CD4-positive, alpha-beta T cell treated with Interleukin-15 for 1 hour (primary cell): ENCODE measurements at places on chromosomes 7 and 10.
A peak's percentile ranks its signal among the peaks of the same experiment; 100 is the strongest.

GRCh38 chr10:62422068-62422590, 48.0 kb downstream of the ZNF365 start:
- DNase-seq = no peak

DNA sequence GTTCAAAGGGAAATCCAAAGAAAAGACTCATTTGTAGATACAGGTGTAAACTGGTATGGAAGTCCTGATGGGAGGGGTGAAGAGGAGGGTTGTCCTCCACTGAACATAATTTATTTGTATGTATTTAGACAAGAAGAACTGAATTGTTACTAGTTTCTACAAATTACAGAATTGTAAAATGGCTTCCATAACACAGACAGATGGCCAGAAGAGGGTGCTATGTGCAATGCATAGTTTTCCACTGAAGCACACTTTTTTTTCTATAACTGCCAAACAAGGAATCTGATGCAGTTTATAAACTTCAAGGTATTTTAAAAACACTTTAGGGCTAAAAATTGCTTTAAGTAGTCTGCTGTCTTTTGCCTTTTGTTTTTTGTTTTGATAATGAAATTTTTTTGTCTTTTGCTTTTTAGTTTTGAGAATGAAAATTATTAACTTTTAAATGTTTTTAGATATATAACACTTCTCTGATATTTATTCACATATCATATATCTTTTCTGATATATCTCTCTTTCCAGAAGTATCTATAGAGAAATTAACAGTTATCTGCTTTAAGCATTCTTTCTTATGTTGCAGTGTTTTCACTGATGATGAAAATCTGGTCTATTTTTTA, 58.5 kb downstream of the PHYHIPL start:
- DNase-seq = no peak

DNA sequence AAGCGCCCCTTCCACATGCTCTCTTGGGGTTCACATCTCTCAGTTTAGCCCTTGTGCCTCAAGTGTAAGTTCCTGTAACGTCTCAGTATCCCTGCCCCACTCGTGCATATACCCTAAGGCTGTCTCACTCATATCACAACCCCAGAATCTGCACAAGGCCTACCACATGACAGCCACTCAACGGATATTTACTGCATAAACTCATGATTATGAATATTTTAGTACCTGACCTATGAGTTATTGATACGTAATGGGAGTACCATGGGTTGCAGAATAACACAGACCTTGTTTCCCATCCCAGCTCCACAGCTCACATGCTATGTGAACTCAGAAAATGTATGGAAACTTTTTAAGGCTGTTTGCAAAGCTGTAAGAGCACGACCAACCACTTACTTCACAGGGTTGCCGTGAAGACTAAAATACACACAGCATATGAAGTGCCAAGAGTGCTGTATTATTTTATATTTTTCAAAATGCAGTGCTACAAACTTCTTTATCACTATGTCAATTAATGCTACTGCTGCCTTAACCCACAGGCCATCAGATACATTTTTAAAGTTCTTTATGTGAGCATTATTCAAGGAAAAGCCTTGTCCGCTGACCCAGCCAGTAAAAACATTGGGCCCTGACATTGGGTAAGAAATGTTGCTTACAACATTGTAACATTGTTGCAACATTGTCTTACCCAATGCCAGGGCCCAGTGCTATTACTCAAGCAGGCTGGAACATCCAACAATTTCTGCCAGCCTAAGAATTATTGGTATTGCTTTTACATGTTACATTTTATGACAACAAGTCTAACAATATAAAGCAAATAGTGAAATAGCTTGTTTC, 97.2 kb downstream of the JAZF1 start:
- no peak for DNase-seq

GRCh38 chr10:86708068-86708782, 39.9 kb downstream of the LDB3 start:
- no peak for DNase-seq

DNA sequence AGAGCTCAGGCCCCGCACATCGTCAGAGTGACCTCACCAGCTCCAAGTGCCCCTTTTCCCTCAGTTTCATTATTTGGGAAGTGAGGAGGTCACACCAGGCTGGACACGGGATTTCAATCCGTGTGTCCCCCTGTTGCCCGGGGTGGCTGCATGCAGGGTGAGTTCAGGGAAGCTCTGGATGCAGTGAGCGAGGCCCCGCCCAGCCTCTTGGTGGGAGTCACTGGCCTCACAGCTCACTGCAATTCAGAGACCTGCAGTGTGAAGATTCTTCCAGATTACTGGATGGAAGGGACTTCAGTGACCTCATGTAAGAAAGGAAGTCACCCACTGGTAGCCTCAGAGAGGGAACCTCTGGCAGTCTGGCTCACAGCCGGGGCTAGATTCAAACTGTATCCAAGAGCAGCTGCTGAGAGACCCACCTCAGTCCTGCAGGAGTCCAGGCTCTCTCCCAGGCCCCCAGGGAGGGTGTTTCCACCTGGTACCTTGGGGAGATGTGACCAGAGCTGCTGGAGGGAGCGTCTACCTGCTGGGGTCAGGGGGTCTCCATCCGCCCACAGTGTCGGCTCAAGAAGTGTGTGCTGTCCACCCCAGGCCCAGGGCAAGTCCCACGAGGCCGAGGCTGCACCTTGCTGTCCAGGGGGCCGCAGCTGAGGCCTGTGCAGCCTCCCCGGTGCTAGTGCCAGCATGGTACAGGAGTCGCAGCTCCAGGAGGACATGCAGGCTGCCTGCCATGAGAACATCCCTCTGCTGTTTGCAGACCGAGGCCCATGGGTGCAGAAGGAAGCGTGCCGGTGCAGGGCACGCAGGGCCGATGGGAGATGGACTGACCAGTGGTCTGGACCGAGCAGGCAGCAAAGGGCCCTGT, 54.4 kb downstream of the MGMT start:
- no peak for DNase-seq

DNA sequence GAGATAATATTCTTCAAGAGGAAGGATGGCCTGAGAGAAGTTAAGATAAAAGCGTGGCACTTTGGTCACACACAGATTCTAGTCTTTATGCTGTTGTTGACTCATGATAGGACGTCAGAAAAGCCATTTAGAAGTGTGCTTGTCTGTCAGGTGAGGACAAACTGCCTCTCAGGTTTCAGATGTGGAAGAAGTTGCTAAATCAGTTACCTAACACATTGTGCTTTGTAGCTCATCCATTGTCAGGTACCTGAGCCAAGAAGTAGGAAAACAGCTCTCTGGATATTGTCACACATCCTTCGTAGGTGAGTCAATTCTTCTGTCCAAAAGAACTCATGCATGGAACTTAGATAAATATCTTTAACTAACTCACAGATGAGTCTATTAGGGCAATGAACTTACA, 49.5 kb upstream of the PHYHIPL start:
- no peak for DNase-seq

DNA sequence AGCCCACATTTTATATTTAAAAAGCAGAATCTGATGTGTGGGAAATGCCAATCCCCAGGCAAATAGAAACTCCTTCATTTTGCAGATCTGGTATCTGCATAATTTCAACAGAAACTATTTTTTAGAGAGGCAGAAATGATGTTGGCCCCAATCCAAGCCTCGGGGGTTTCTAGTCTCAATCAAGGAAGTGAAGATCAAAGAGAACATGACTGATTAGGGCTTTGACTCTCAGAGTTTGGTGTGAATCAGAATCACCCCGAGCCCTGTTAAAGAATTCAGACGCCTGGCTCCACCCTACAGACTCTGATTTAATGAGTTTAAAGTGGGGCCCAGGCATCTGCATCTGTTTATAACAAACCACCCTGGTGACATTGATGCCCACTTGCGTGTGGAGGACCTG, 36.7 kb upstream of the UBE2H start:
- no peak for DNase-seq

- DNase-seq = no peak
Observed at GRCh38 chr10:59374916-59375315, 12.6 kb upstream of the FAM13C start.

DNA sequence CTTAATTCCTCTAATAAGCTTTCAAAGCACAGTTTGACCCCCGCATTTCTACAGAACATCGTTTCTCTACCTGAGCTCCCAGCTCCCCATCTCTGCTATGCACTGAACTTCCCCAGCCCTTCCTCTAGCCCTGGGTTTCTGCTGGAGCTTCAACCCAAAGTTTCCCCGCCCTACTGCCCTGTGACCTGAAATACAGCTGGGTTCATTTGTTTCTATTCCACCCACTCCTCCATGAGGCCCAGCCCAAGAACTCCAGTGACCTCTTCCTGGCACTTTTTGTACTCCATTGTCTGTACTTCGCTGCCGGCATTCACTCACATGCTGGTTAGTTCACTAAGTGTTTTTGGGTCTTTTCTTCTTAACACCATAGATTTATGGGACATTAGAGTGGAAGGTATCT, 35.8 kb downstream of the ADRB1 start:
- no peak for DNase-seq

DNA sequence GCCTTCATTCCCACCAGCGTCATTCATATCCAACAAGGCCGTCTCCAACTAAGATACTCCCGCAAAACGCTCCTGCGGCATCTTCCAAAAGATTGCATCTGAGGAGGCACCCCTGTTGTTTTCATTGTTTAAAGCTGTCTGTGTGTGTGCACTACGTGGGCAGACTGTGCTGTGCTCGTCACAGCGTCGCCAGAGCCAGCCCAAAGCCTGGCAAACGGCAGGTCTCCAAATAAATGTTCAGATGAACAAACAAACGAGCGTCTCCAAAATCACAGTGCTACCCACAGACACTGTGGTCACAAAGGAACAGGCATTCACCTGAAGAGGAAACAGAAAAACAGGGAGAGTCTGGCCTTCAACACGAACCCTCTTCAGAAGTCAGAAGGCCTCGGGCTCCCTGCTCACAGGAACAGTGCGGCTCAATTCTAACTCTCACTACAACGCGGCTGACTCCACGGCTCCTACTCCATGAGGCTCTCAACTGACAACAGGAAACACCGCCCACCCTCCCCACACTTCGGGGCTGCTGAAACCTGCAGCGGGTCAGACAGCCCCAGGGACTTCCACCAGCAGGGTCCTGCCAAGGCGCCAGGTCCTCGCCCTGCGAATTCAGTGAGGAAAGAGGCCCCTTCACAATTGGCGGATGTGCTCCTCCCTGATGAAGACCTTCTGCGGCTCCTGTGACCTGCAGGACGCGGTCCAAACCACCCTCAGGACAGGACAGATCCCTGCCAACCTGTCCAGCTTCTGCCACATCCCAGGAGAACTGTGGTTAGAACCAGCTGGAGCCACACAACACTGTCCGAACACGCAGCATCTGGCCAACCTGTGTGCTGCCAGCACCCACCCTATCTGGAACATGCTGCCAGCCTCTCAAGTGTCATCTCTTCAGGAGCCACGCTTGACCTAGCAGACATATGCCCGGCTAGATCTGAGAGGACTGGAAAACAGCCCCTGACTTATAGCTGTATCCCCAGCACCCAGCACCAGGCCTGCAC, 36.1 kb downstream of the MAD1L1 start:
- no peak for DNase-seq

GRCh38 chr10:816091-816477, 115.4 kb downstream of the LARP4B start:
- no peak for DNase-seq

DNA sequence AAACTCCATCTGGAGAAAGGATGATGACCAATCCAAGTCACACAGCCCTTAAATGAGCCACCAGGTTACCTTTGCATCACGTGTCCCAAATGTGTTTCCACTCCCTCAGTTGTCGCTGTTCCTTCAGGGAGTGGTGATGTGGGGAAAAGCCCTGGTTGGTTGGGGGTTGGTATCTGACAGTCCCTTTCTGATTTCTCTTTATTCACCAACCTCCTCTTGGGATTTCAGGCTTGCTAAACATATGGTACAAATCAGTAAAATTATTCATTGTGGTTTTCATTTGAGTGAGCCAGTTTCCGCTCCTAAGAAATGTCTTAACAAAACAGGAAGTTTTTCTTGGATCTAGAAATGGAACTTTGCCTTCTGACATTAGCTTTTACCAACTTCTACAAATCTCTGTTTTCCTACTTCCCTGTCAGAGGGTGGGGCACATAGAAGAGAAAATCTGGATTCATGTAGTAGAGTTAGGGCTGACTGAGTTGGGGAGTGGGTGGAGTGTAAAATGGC, 40.0 kb upstream of the KMT2E start:
- DNase-seq = peak; percentile 43

GRCh38 chr7:50400114-50400513, 50.0 kb downstream of the FIGNL1 start:
- DNase-seq = no peak

GRCh38 chr7:129055294-129055816, 444 bp upstream of the TNPO3 start:
- DNase-seq = no peak

GRCh38 chr7:112882511-112882910, 92.3 kb upstream of the TMEM168 start:
- no peak for DNase-seq

DNA sequence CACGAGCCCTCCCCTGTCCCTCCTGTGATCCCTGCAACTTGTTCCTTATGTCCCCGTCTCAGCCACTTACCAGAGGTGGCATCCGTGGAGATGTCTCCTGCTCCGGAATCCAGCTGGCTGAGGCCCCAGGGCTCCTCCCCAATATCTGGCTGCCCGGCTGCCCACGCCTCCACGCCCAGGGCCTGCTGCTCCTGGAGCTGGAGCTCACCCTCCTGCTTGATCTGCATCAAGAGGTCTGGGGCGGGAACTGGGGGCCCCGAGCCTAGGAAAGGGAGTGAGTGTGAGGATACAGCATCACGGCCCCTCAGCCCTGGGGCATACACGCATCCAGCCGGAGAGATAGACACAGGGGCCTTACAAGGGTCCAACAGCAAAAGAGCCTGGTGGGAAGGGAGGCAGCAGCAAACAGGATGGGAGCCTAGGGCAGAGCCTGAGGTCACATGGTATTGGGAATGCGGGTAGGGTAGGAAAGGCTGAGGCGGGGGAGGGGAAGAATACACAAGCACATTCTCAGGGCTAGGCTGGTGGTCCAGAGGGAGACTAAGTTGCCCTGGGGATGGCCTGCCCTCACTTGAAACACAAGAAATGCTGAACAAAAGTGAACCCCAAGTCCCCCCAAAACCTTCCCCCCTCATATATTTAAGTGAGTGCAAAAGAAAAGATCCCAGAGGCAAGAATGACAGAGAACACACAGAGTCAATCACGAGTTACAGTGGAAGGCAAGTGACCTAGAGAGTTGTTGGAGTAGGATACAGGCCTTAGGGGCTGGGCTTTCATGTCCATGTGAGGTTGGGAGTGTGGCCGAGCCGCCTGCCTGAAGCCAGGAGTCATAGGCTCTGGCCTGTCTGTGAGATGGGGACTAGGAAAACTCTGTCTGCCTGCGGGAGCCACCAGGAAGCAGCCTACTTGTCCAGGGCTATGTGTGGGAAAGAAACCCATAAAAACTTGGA, 16.9 kb upstream of the ZNF777 start:
- no peak for DNase-seq

DNA sequence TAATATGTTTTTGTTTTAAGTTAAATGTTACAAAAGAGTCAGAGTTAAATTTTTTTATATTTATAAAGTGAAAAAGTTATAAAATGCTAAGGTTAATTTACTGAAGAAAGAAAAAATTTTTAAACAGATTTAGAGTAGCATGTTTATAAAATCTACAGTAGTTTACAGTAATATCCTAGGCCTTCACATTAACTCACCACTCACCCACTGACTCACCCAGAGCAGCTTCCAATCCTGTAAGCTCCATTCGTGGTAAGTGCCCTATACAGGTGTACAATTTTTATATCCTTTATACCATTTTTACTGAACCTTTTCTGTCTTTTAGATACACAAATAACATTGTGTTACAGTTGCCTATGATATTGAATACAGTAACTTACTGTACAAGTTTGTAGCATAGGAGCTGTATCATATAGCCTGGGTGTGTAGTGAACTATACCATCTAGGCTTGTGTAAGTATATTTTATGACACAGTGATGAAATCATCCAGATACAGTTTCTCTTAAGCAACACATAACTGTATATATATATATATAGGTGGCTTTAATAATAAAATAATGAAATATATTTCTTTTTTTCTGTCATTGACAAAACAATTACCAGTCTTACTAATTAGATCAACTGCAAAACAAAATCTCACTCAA, 79.6 kb downstream of the PTEN start:
- DNase-seq = no peak
